Esophagus mucosa (tissue), 1 donor: ENCODE measurements at places on chromosomes 2 and 18. TPM values are rescaled to one million over a fixed set of nuclear protein-coding genes. Genes with fewer than 3 reads are reported as not detected.

Gene HJURP
- 9.4 TPM for total RNA-seq

Gene CFC1
- not detected for total RNA-seq

Gene AQP12A
- not detected for total RNA-seq

Gene FIGLA
- total RNA-seq: not detected

Gene KIDINS220
- total RNA-seq: 22.6 TPM

Gene CDH19
- total RNA-seq: 0.24 TPM

Gene PAIP2B
- 9.8 TPM for total RNA-seq

Gene TXNL4A
- total RNA-seq: 77.1 TPM

Gene ALKAL2
- 0.44 TPM for total RNA-seq

Gene NDUFAF7
- total RNA-seq: 6.9 TPM

Gene FNDC4
- total RNA-seq: 8.5 TPM

Gene KIAA1328
- total RNA-seq: 5.1 TPM

Gene EPB41L3
- total RNA-seq: 16.3 TPM

Gene SH3RF3
- 0.68 TPM for total RNA-seq
